ENCODE measurements at places on chromosomes 2 and 18. TPM values are rescaled to one million over a fixed set of nuclear protein-coding genes. Genes with fewer than 3 reads are reported as not detected.

- no peak for DNase-seq
Measured at GRCh38 chr2:238346544-238346943, 26.2 kb downstream of the TRAF3IP1 start.

POMC gene
- 4.4 TPM for total RNA-seq

- DNase-seq = no peak
Measured at GRCh38 chr18:3234457-3234856, 13.1 kb upstream of the MYL12A start.

- DNase-seq = no peak
Measured at GRCh38 chr2:228426502-228427216, 245.2 kb upstream of the SPHKAP start.

AFF3 gene
- 1.2 TPM for total RNA-seq

GRCh38 chr2:155905657-155906056 is 426.9 kb downstream of the NR4A2 start:
- DNase-seq = no peak

DNA sequence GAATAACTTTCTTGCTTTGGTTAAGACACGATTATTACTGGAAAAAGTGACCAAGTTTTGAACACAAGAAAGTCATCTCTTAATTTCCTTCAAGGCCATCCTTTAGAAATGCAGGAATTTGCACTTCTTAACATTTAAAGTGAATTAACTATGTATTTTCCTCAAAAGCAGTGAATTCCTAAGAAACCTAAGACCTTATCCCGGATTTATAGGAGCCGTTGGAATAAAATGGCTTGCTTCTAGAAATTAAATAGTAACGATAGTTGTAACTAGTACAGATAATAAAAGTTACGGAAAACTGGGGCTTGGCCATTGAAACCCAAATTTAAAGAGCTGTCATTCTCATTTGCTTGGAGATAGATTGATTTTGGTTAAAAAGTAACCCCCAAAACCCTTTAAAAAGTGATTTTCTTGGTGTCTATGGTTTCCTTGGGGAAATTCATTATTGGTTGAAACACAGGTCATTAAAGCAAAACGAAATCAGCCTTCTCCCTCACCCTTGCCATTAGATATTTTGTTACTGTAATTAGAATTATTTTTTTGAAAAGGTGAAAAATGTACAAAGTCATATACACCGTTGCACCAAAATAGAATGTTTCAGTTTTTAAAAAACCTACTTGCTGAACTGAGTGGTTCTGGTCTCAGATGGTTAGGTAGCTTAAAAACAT is 2.0 kb downstream of the SKOR2 start:
- no peak for DNase-seq

SLC30A3 gene
- 8.0 TPM for total RNA-seq

GRCh38 chr2:127423478-127423843 is 5.2 kb downstream of the PROC start:
- DNase-seq = no peak

GRCh38 chr2:45460825-45461224 is 150.2 kb downstream of the SRBD1 start:
- no peak for DNase-seq

BBS5 gene
- total RNA-seq = 1.6 TPM

DNA sequence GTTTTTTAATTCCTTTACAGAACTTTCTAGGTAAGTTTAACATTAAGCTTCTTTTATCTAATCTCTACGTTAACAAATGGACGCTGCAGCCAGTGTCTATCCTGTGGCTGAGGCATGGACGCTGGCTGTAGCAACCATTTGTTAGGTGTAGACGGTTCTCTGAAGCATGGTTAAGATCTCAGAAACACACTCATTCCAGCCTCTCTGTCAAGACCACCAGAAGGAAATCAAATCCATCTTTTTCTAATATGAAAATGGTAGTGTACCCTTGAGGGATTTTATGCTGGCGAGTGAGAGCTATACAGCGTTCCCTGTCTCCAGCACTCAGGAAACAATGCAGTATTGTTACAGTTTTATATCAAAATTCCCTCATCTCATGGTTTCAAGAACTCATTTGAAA is 78.0 kb downstream of the DTNB start:
- DNase-seq = no peak

DNA sequence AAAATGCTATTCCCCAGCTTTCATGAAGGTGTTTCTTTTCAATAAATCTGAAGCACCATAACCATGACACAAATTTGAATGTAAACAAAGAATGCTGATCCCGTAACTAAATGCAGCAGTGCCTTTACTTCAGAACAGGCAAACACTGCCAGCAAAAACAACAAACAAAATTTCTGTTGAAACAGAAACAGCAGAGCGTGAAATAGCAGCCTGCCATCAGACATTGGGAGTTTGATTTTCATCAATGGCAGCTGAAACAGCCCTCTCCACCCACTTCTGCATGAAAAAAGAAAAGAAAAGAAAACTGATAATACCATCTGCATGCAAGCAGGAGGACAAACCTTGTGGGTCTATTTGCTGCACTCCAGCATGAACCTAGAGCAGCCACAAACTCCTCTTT is 128.3 kb downstream of the CDH2 start:
- DNase-seq = no peak

GRCh38 chr2:197198890-197199289 is 111.7 kb downstream of the ANKRD44 start:
- DNase-seq = no peak

- DNase-seq = no peak
Measured at GRCh38 chr2:164877169-164877568, 35.5 kb upstream of the COBLL1 start.

DNA sequence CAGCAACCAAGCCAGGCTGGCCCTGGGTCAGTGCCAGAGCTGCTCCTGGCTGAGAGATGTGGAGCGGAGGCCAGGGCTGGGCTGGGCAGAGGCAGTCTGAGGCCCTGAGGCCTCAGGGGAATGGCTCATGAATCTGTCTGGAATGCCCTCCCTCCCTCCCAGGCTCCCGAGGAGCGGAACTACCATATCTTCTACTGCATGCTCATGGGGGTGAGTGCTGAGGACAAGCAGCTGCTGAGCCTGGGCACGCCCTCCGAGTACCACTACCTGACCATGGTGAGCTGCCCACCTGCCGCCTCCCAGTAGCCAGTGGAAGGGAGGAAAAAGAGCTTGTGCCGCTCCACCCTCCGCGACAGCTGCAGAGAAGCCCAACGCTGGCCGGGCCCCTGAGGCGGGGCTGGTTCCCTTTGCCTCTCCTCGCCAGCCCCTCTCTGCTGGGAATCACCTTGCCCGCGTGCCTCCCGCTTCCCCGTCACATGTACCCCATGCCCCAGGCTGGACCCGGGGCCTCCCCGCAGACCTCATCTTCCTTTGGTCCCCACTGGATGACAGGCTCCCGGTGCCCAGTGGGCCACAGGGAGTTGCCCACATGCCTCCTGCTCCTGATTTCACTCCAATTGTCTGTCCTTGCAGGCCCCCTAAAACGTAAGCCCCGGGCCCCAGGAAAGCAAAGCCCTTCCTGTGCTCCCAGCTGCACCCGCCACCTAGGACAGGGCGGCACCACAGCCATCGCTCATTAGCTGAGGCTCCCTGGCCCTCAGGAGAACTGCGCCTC is 41.1 kb downstream of the MYO7B start:
- DNase-seq = no peak

GRCh38 chr18:13716916-13717315 is 9.4 kb downstream of the FAM210A start:
- no peak for DNase-seq

FAM237A gene
- total RNA-seq = not detected

ST6GAL2 gene
- 8.6 TPM for total RNA-seq

CPLX4 gene
- not detected for total RNA-seq

UPP2 gene
- total RNA-seq = not detected

GRCh38 chr2:182646763-182647498 is 69.1 kb upstream of the DNAJC10 start:
- DNase-seq = no peak

- DNase-seq = no peak
Measured at GRCh38 chr18:30658306-30658705, 384.2 kb downstream of the DSC3 start.

GRCh38 chr2:592737-593136 is 84.5 kb downstream of the TMEM18 start:
- no peak for DNase-seq

DNA sequence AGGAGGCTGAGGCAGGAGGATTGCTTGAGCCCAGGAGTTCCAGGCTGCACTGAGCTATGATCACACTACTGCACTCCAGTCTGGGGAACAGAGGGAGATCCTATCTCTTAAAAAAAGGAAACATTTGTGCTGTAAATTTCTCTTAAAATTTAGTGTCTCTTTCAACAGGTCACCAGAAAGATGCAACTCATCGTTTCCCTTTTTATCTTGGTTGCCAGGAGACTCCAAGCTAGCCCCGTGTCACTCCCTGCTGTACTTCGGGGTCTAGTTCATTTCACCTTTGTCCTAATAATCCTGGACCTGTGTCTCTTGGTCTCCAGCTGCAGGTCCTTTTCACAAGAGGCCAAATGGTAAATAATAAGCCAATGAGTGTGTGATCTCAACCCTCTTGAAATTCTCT is 7.1 kb downstream of the HS1BP3 start:
- no peak for DNase-seq

- DNase-seq = no peak
Measured at GRCh38 chr2:217903859-217904613, 98.8 kb downstream of the TNS1 start.

LYPD6B gene
- total RNA-seq = 1.6 TPM

GRCh38 chr2:71586471-71586870 is 133.1 kb downstream of the DYSF start:
- no peak for DNase-seq

- no peak for DNase-seq
Measured at GRCh38 chr2:52288596-52288995, 1256.7 kb upstream of the NRXN1 start.

DNA sequence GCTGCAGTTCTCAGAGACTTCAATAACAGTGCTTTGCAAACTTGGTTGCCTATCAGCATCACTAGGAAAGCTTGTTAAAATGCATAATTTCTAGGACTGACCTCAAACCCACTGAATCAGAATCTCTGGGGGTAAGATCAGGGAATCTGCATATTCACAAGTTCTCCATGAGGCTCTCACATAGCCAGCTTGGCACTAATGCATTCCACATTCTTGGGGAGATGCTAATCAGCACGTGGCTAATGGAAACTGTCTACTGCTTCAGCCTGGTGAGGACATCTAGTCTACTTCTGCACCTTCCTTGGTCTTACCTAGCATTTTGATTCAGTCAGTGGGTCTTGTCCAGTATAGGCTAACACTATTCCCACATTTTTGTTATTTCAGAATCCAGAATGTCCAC is 56.3 kb downstream of the RBKS start:
- no peak for DNase-seq

SULT1C4 gene
- total RNA-seq = 4.9 TPM

AGXT gene
- 0.16 TPM for total RNA-seq

DNA sequence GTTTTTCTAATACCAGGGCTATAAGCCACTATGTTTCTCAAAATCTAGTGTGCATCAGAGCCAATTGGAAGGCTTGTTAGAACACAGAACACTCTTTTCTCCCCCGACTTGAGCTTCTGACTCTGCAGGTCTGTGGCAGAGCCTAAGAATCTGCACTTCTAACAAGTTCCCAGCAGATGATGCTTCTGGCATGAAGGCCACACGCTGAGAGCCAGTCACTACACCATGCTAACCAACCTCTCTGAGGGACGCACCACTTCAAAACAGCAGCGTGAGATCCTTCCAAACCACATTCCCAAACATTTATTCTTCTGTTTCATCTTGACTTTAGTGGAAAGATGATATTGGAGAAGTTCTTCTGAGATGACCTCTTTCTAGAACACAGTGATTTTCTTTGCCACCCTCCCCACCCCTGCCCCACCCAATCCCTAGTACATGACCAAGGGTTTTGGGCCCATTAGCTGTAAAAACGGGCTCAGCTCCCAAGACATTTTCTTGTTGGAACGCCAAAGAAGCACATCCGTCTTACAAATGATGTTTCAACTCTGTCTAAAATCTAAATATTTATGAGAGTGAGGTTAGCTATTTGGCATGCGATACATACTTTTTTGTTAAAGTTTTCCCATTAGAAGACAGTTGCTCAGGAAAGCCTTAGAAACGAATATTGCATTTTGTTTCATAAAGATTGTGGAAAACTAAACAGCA is 391.9 kb downstream of the TMEM182 start:
- DNase-seq = no peak

DNA sequence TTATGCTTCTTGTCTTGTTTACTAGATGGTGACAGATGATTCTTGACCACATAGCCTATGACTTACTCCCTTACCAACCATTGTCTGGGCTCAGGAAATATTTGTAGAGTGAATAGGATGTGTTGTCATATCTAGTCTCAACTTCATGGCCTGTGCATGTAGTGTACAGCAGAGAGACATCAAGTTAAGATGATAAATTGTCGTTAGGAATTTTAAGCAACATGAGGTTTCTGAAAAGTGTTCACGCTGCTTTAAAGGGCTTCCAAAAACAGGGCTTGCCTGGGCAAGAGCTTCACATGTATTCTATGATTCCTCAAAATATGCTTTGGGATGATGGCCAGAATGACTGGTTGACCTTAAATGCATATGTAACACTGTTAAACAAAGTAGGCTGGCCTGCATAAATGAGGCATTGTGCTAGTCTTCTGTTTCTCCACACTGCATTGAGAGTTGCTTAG is 424.0 kb downstream of the RND3 start:
- no peak for DNase-seq

- DNase-seq = no peak
Measured at GRCh38 chr2:239806758-239807434, 218.2 kb downstream of the NDUFA10 start.

GRCh38 chr2:141814150-141814549 is 316.7 kb downstream of the LRP1B start:
- DNase-seq = no peak

GRCh38 chr2:29580223-29580622 is 341.2 kb downstream of the ALK start:
- no peak for DNase-seq

Data from WTC11 (cell line).